ENCODE measurements at places on chromosomes 3 and 15.

DNA sequence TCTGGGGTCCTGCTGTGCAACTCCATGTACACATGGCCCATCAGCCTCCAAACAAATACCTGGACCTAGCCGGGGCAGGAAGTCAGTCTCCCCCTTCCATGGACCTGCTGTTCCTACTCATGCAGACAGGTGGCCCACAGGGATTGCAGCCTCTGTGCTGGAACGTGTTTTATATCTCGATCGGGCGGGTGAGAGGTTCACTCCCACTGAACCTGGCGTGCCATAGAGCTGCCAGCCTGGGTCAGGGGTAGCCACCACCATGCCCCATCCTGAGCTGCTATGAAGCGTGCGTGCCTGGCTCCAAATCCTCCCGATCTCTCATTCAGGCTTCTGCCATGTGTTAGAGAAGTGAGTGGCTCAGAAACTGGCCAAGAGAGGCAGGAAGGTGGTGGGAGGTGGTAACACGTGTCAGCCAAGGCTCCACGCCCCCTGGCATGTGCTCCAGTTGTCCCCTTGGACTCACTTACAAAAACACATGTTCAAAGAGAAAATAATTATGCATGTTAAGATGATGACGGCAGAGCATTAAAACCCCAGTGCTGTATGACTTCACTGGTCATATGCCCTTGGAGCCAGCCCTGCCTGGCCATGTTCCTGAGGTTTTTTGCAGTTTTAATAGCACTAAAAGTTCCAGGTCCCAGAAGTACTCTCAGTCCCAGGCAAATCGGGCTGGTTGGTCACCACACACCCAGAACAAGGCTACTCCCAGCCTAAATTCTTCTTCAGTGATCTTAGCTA is 30.6 kb downstream of the CTSH start:
- DNase-seq, result no peak

DNA sequence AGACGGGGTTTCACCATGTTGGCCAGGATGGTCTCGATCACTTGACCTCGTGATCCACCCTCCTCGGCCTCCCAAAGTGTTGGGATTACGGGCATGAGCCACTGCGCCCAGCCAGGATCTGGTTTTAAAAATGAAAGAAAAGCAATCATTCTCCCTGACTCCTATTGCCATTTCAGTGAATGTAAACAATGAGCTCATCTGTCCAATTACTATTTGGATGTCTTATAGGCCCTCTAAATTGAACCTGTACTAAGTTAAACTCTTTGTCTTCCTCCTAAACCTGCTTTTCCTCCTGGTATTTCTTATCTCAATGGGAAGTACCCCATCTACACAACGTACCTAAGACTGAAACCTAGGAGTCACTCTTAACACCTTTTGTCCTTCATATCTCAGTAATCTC is 23.7 kb downstream of the PCYT1A start:
- DNase-seq, result no peak

- no peak for DNase-seq
Observed at GRCh38 chr15:23567921-23568320, 2.4 kb downstream of the MKRN3 start.

DNA sequence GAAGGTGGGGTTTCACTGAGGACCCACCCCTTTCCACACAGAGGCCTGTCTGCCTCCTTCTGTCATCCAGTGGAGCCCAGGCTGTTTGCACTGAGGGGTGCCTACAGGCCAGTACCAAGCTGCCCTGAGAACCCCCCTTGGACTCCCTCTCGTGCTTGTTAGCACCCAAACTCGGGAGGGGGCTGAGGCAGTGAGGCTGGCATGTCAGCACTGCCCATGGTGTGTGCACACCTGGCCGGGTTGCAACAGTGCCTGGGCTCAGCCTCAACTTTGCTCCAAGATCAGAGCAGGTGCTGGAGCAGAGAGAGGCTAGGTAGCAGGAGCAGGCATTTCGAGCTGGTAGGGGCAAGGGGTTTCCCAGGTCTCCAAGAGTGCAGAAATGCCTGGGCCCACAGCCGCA is 90.0 kb downstream of the PIK3R4 start:
- DNase-seq, result no peak

DNA sequence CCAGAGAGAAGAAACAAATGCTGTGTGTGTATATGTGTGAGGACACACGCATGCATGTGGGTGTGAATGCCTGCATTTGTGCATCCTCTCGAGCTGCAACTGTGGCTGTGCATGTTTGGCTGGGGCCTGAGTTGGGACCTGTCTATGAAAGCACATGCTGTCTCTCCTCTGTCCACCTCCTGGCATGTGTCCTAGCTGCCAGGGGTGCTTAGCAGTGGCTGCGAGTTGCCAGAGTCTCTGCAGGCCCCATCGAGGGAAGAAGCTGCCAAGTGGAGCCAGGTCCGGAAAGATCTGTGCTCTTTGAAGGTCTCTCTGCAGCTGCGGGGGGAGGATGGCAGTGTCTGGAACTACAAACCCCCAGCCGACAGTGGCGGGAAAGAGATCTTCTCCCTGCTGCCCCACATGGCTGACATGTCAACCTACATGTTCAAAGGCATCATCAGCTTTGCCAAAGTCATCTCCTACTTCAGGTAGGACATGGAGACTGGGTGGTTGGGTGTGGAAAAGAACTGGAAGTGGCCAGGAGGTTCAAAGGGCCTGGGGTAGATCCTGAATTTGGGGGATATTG is 30.7 kb downstream of the NR1I2 start:
- DNase-seq, result no peak

- peak; percentile 9 for DNase-seq
Observed at GRCh38 chr15:34795267-34796081, at the start of gene ACTC1. Gene ACTC1, minus strand, starts transcription at chr15:34795549. Its CDS starts 741 bp downstream, at chr15:34794808.

DNA sequence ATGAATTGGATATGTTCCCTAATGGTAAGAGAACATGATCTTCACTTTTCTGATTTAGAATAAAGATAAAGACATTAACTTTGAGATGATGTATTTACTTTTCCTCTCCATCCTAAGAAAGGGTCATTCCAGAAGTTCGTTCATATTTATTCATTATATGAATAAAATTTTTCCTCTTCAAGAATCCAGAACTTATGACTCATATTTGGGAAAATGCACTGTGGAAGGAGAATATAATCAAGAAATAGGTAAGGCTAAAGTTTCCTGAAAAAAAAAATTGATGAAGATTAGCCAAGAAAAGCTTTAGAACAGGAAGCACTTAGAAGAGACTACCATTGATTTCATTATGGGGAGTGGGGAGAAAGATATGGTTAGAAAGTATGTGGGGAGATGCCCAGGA is 36.5 kb upstream of the CBLB start:
- DNase-seq, result no peak

DNA sequence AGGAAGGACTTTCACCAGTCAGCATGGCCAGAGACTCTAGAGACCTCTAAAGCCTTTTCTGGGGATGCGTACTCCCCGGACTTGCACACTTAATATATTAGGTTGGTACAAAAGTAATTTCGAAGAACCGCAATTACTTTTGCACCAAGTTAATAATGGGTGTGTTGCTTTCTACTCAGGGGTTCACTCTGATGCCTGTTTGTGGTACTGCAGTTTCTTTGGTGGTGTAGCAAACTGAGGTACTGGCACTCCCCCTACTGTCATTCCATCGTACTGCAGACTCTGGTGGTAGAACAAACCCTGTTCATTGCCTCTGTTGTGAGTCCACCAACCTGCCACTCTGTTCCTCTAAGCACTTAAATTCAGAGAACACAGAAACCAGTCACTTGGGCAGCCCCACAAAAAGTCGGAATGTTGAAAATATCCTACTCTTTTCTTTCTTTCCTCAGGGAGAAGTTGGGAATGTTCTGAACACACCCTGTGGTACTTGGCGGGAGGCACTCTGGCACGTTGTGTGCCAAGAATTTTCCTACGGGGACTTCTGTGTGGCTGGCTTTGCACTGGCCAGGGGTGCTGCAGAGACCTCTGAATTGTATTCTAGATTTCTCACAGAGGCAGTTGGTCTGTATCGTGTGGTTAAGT is 46.3 kb downstream of the GABRG3 start:
- DNase-seq, result peak; percentile 43

DNA sequence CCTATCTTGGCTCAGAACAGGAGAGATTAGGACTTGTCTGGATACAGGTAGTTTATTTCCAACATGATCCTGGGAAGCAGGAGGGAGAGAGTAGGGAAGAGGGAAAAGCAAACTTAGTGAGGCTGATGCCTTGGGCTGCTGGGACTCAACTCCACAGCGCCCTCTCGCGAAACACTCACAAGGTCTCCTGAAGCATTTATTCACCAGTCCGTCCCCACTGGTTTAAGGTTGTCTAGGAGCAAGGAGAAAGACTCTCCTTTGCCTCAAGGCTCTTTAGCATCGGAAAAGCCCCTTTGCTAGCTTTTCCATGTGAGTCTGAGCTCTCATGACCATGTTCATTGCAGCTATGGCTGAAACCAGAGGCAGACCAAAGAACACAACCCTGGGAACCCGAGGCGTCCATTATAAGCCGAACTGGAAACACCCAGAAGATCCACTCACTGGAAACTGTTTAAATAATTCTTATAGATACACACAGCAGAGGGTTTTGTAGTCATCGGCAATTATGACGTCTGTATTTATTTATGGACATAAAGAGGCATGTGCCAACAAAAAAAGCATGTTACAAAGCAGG is 244.5 kb downstream of the CD47 start:
- DNase-seq, result peak; percentile 60

DNA sequence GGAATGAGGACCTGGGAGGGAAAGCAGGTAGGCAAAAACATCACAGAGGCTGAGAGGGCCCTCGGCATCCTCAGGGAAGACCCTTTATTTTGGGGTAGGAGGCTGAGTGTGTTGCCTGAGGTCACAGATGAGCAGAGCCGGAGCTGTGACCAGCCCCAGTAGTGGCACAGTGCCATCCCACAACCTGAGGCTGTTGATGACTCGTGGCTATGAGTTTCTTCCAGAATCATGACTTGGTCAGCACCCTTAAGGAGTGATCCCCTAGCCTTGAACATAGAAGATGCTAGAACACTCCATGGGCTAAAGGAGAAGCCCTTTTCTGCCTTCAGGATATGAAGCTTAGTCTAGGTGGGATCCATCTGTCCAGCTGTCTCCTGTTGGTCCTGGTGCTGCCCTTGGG is 19.5 kb upstream of the CXCR6 start:
- DNase-seq, result no peak

DNA sequence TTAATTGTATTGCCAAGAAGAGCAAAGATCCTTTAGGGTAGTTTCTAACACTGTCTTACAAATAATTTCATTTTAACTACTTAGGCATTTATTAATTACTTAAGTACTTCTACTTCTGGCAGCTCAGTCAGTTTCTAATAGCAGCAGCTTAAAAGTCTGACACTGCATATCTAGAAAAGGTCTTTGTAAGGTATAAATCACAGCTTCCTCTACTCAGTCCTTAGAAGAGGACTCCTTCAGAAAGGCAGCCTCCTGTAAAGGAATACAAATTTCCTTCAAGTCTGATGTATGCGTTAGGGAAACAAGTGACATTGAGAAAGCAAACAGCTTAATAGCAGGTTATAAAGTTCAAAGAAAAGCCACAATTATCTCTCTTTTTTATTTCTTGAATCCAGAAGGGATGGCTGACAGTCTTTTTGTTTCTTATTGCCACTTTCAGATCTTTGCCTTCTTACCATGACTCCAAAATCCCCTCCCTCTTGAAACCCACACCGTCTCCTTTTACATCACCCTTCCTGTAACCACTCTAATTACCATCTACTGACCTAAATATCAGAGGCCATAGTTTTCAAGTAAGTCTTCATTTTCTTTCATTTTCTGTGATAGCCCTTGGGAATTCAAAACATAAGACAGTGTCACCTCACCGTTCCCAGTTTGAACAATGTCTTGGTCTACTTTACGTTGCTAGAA is 109.5 kb downstream of the CGGBP1 start:
- DNase-seq, result no peak

DNA sequence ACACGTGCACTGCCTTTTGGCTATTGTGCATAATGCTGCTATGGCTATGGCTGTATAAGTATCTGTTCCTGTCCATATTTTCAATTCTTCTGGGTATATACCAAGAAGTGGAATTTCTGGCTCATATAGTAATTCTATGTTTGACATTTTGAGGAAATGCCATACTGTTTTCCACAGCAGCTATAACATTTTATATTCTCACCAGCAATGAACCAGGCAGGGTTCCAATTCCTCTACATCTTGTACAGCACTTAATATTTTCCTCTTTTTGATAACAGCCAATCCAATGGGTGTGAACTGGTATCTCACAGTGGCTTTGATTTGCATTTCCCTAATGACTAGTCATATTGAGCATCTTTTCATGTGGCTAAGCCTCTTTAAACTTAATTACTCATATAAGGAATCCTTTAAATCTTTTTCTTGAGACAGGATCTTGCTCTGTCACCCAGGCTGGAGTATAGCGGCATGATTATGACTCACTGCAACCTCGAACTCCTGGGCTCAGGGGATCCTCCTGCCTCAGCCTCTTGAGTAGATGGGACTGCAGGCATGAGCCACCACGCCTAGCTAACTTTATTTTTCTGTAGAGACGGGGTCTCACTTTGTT is 38.1 kb upstream of the IGDCC4 start:
- peak; percentile 37 for DNase-seq

DNA sequence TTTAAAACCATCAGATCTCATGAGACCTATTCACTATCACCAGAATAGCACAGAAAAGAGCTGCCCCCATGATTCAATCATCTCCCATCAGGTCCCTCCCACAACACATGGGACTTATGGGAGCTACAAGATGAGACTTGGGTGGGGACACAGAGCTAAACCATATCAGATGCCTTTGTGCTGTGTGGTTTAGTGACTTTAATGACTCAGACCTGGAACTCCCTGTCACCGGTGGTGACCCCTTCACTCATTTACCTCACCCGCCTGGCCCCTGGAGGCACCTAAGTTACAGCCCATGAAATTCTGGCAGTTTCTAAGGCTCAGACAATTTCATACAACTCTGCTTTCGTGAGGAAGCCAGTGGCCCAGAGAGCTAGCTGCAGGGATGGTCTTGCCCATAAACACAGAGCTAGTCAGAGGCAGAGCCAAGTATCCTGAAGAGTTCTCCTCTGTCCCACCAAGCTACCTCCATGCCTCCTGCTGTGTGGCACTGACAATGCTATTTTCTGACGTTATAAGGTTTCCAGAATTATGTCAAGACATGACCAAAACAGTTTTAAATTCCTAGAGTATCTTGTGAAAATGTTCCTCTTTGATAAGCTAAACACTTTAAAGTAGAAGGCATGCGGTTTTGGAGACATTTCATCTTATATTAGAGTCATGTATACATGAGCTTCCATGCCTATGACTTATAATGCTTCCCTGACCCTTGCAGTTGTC is 231.1 kb upstream of the IL12A start:
- DNase-seq, result no peak

- no peak for DNase-seq
Observed at GRCh38 chr3:125080077-125080476, 24.3 kb upstream of the HEG1 start.

GRCh38 chr15:28861031-28861534 is 12.6 kb upstream of the GOLGA6L7 start:
- DNase-seq, result no peak

DNA sequence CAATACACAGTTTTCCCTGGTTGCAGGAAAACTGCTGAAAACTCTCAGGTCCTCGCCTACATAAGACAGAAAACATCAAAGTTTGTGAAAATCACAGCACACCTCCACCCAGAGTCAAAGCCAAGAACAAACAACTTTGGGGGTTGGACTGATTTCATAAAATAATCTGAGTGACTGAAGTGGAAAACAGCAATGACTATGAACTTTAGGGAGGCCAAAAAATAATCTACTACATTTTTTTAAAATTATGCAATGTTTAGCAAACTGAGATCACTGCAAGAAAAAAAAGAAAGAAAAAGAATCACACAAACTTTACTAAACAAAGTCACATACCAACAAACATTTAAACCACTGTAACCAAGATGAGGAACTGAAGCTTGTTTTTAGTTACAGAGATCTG is 15.9 kb upstream of the FOXP1 start:
- DNase-seq, result no peak

Measured in activated CD4-positive, alpha-beta T cell treated with anti-CD3 and anti-CD28 coated beads, Interleukin-2, amount 50 U/mL, for 48 hours (primary cell).